Bronchial epithelial cell (primary cell): ENCODE measurements at places on chromosomes 1 and 21. TPM values are rescaled to one million over a fixed set of nuclear protein-coding genes. Genes with fewer than 3 reads are reported as not detected.

The ACBD3 gene
- total RNA-seq: 58.2 and 78.7 TPM in 2 replicates

The ACOT7 gene
- 88.1 and 89.8 TPM in 2 replicates for total RNA-seq

The SLC41A1 gene
- 6.6 and 8.6 TPM in 2 replicates for total RNA-seq

The DLGAP3 gene
- not detected in 2 replicates for total RNA-seq

The RIMS3 gene
- 0.26 and 2.7 TPM in 2 replicates for total RNA-seq

The TMPRSS15 gene
- not detected in 2 replicates for total RNA-seq

The AADACL4 gene
- not detected in 2 replicates for total RNA-seq

The LCE2C gene
- not detected in 2 replicates for total RNA-seq

The GJB3 gene
- 136 and 159 TPM in 2 replicates for total RNA-seq

The S100A9 gene
- 735 and 3,796 TPM in 2 replicates for total RNA-seq

The TMEM269 gene
- total RNA-seq: under 0.01 TPM in 2 replicates

The CRP gene
- not detected in 2 replicates for total RNA-seq

The EPS8L3 gene
- not detected in 2 replicates for total RNA-seq

The KLF17 gene
- not detected in 2 replicates for total RNA-seq

The C8A gene
- total RNA-seq: not detected in 2 replicates
